ENCODE measurements at places on chromosomes 13 and 19.

- DNase-seq, result no peak
Measured at GRCh38 chr13:28851422-28851821, 31.3 kb downstream of the MTUS2 start.

DNA sequence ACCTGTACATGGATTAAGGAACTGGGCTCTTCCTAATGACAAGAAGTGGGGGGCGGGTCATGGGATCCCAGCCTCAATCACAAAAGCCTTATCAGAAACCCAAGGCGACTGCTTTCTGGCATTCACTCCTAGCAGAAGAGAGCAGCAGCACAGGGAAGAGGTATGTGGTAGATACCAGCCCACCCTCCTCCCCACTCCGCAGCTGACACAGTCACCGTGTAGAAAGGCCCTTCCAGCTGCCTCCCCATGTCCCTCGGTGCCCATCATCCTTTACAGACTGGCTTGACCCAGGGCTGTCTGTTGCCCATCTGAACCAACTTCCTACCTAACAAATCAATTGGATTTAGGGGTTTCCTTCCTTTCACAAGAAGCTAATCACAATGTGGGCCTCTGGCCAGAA lies 3.1 kb upstream of the DHRS12 start:
- DNase-seq, result no peak

- no peak for DNase-seq
Measured at GRCh38 chr19:56341948-56342347, 27.3 kb upstream of the ZSCAN5A start.

GRCh38 chr13:93951951-93952350 lies 527.5 kb downstream of the DCT start:
- no peak for DNase-seq

DNA sequence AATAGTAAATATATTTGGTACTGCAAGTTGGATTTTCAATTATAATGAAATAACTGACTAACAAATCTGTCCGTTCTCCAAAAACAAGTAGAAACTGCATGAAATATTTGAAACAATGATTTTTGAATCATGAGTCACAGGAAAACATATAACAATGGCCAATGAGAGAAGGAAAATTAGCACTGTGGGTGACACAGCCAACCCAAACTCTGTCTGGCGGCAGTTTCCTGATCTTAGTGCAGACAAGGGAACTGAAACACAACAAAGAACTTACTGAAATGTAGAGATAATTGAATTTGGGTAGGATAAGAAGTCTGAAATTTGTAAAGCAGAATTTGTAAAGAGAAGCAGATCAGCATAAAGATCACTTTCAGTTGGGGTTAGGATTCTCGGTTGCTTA lies 2743.3 kb upstream of the PCDH20 start:
- peak; percentile 3 for DNase-seq

DNA sequence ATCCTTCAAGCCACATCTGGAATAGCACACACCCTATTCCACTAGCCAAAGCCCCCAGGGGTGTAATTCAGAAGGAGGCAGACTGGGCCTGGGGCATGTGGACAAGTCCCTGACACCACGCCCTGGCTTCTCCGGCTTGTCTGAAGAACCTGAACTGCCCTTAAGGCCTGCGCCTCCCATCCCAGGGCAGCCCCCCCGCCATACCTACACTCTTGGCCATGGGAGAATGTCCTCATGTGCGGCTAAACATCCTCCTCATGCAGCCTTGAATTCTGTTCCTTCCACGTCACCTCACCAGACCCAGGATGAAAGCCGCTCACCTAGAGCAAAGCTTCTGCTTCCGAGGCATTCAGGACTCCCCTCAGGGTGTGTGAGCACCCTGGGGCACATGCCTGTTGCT lies 24.3 kb upstream of the POU2F2 start:
- no peak for DNase-seq

DNA sequence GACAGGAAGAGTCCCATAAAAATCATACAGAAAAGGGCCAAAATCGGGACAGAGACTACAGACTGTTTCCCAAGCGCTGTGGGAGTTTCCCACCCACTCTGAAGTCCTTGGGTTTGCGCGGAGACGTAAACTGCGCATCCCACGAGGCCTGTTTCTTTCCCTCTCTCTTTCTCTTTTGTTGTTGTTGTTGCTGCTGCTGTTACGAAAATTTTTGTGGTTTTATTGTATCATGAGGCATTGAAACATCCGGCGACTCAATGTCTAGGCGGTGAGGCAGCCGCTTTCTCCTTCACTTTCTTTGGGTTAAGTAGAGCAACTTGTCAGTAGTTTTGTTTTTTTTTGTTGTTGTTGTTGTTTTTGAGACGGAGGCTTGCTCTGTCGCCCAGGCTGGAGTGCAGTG lies 1.6 kb upstream of the PPP1R12C start:
- DNase-seq, result no peak

DNA sequence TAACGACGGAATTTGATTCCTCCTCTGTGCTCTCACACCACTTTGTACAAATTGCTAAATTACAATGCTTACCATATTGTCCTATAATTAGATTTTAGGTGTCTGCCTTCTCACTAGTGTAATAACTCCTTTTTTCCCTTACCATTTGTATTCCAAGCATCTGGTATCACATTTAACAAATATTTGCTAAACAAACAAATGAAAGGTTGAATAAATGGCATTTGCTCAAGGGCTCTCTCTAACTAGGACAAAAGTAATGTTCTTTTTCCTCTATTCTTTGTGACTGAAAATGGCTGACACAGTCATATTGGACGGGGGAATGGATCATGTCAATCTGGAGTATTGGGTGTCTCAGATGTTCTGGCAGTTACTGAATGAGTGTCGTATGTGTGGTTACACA lies 99.7 kb downstream of the ENOX1 start:
- no peak for DNase-seq

DNA sequence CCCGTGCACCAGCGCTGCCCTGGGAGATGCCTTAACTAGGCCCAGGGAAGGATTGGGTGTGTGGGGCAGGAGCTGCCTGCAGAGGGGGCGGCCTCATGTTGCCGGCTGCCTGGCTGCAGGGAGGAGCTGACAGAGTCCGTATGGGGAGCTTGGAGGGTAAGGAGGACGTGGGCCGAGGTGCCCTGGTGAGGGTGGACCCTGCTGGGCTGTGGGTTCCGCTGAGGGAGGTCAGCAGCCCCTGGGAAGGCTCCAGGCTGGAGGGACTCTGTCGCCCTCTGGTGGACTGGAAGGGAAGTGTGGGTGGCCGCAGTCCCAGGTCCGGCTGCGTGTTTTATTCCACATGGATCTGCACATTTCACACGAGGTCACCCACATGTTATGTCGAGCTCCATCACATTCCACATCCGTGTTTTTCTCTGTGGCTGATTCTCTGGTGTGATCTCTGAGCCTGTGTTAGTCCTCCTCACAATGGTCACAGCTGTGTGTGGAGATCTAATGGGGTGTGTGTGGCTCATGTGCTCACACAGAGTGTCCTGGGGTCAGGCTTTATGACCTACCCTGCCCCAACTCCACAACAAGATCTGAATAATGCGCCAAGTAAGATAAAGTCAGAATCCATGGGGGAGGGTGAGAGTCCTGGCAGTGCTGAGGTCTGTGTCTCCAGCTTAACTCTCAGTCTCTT lies 1.8 kb upstream of the CEACAM8 start:
- DNase-seq, result peak; percentile 16

GRCh38 chr13:39455521-39456175 lies 147.3 kb downstream of the LHFPL6 start:
- no peak for DNase-seq

GRCh38 chr13:100363285-100363711 lies 225.3 kb downstream of the GGACT start:
- DNase-seq, result no peak

DNA sequence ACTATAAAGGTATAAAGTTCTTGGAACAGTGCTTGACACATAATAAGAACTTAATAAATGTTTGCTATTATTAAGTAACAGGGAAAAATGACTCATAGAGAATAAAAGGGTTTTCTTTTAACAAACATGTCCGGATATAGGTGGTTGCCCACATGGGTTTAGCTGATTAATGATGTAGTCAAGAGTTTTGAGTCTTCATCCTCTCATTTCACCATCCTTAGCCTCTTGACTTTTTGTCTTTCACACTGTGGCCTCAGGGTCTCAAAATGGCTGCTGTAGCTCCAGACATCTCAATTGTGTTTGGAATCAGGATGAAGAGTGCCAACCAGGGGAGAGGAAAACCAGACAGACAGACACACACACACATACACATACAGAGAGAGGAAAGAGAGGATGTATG lies 97.9 kb downstream of the HSPH1 start:
- DNase-seq, result no peak

- DNase-seq, result no peak
Measured at GRCh38 chr19:1955171-1956121, 14.5 kb downstream of the CSNK1G2 start.

DNA sequence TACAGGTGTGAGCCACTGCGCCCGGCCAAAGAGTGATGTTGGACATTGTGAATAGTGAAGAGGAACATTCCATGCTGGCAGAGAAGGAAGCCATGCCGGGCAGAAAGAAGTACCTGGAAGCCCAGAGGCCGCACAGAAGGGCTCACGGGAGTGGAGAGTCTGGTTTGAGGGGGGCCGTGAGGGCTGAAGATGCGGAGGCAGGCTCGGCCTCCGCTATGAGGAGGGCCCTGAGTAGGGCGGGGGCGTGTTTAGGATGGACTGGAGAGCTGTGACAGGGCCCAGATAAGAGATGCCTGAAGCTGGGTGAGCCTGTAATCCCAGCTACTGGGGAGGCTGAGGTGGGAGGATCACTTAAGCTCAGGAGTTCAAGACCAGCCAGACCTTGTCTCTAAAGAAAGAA lies 1.6 kb downstream of the JOSD2 start:
- DNase-seq, result no peak

- DNase-seq, result no peak
Measured at GRCh38 chr19:43847884-43848283, 20.8 kb downstream of the ZNF283 start.

DNA sequence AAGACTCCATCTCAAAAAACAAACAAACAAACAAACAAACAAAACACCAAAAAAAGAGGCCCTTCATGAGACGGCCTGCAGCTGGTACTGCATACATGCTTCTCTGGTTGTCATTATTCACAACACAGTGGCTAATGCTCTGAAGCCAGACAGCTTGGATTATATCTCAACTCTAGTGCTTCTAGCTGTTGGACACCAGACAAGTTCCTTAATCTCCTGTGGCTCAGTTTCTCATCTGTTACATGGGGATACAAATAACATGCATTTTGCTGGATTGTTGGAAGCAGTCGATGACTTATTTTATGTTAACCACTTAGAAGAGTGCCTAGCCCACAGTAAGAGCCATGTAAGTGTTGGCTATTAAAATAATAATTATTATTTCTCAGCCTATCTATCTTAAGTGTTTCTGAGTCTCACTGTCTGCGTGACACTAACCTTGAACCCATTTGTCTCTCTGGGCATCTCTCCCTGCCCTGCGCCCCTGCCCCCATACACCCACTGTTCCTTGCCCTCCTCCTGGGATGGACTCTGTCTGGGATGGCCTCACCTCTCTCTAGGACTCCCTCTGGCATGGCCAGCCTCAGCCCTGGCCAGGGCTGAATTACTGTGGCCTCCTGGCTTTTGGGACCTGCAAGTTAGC lies 3.1 kb upstream of the JUNB start:
- no peak for DNase-seq

- DNase-seq, result no peak
Measured at GRCh38 chr13:30907121-30907861, 1.2 kb downstream of the MEDAG start.

GRCh38 chr19:52248241-52248640 lies 21.1 kb upstream of the ZNF766 start:
- DNase-seq, result no peak

DNA sequence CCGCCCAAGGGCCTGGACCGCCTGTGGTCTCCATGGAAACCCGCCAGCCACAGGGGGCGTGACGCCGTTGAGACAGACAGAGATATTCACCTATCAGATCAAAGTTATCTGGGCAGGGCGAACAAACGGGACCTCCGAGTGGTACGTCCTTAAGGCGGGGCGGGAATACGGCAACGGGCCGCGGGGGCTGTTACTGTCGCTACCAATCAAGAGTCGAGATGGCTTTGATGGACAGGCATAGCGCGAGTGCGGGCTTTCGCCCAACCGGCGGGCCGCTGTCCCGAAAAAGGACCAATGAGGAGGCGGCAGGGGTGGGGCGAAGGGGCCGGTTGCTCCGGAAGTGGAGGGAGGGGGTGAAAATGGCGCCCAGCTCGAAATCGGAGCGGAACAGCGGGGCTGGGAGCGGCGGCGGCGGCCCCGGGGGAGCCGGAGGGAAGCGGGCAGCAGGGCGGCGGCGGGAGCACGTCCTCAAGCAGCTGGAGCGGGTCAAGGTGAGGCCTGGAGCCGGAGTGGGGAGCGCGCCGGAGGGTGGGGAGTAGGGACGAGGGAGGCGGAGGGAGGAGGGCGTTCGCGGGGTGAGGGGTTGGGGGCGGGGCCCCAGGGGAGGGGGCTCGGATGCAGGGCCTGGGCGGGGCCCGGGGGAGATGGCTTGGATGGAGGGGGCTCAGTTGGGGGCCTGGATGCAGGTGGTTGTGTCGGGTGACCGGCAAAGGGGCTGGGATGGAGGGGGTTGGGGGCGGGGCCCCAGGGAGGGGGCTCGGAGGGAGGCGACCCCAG lies at the start of gene DCAF15:
DCAF15 (plus strand) TSS at position 356 of the 777 bp plus-strand sequence; CDS start at position 360, 4 bp downstream.
- peak; percentile 99 for DNase-seq

GRCh38 chr19:52369559-52370340 lies at the start of gene ZNF880:
ZNF880 (plus strand) TSS chr19:52369923; CDS start chr19:52369966, 43 bp downstream.
- DNase-seq, result peak; percentile 65

DNA sequence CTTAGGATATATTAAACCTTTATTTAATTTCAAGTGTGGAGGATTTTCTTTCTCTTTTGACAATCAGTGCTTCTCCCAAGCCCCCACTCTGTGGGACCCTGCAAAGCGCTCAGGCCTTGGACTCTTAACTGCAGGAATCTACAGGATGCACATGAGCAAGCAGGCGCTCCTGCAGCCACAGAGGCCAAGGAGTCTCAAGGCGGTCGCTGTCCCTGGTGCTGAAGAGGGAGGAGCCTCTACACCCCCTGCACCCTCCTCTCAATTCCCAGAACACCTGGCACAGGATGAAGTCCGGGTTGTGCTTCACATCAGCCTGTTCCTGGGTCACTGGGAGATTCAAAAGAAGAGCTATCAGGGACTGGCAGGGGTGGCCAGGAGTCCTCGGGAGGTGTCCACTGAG lies 13.5 kb downstream of the OR10H4 start:
- DNase-seq, result no peak

- DNase-seq, result no peak
Measured at GRCh38 chr19:42202290-42202880, 15.1 kb downstream of the DEDD2 start.

GRCh38 chr13:76853921-76854608 lies 32.1 kb downstream of the KCTD12 start:
- DNase-seq, result no peak

GRCh38 chr19:13788991-13789390 lies 6.3 kb upstream of the ZSWIM4 start:
- no peak for DNase-seq

Data from COLO829 (cell line).